ENCODE measurements at places on chromosomes 3 and 15.

DNA sequence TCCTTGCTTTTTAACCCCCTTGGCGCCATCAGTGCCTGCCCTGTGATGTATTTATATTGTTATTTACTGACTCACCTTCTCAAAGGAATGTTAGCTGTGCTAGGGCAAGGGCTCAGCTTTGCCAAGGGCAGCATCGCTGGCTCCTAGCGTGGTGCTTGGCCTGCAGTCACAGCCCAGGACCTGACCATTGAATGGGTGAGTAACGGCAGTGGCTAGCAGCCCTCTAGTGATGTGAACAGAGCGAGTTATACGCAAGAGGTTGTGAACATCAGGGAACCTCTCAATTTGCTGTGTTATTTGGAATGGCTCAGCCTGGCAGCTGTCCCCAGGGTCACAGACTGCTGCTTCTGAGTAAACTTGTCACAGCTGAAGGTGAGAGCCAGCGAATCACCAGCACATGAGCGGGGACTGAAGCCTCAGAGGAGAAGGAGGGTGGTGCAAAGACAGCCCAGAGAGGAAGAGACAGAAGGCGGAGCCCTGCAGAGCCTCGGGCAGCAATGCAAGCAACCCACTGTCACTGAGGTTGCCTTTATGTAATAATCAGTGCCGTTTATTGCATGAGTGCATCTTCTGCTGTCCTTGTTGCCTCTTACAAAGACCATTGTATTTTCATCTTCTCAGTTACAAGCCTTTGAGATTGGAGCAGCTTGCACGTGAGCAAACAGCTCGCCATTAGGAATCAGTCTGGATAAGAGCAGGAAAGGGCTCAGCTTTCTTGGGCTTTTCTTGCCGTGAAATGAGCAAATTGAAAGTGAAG is 158.3 kb downstream of the SLCO3A1 start:
- peak; percentile 35 for DNase-seq

GRCh38 chr15:42686281-42686680 is 50.6 kb downstream of the CDAN1 start:
- no peak for DNase-seq

DNA sequence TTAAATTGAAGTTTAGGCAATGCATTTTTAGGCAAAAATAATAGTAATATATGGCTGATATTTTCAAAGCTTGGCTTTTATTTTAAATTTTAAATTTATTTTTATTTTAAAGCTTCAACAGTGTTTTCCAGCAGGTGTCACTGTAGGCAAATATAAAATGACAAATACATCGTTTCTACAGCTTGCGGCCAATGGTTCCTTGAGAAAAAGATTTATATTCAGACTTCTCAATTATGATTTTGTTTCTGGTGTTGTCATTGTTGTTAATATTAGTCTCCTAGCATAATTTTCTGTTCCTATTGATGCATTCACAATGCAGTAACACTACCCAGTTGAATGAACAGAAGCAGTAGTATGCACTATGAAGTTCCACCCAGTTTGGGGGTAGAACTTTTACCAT is 220.7 kb upstream of the DNAJC19 start:
- peak; percentile 57 for DNase-seq

DNA sequence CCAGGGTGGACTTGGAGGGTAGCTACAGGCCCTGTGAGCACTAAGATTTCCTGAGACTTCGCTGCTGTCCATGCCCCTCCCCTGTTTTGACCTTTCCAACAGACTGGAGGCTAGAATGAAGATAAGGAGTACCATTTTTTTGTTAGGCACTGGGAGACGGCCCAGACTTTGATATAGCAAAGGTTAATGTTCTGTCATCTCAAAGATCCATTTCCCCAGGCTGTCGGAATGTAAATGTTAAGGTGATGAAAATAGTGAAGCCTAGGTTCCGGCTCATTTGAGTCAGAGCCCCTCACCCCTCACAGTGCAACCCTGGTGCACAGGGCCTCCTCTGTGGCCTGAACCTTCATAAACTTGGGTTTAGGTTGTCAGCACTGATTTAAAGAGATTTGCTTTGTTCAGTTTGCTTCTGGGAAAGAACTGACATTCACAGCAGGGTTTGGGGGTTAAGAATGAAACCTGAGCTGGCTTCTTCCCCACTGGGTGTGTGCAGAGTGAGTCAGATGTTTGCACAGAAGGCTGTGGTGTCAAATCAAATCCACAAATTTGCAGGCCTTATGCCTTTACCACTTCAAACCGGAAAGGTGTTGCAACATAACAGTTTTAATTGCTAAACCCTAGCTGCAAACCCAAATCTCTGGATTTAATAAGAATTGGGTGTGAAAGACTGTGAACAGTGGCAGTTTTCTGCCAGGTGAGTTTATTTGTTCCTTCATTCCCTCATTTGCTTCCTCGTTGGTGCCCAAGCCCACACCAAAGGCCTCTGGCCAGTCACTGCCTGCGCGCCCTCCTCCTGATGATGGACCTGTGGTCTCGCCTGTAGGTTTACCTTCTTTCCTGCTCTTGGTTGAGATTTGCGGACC is 20.6 kb upstream of the KCTD6 start:
- peak; percentile 85 for DNase-seq

DNA sequence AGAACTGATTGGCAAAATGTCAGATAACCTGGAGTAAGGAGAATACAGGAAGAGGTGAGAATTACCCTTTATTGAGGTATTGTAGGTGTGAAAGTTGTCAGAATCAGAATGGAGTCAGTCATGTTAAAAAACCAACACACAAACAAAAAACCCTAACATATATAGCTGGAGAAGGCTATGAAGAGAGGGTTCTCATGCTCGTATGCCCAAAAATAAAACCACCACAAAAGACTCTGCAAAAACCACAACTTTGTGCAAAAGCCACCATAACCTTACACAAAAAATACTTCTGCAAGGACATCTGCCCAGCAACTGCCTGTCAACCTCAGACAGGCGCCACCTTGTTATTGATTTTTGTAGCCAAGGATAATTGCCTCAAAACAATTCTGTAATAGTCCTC is 136.0 kb downstream of the CD47 start:
- DNase-seq = no peak

DNA sequence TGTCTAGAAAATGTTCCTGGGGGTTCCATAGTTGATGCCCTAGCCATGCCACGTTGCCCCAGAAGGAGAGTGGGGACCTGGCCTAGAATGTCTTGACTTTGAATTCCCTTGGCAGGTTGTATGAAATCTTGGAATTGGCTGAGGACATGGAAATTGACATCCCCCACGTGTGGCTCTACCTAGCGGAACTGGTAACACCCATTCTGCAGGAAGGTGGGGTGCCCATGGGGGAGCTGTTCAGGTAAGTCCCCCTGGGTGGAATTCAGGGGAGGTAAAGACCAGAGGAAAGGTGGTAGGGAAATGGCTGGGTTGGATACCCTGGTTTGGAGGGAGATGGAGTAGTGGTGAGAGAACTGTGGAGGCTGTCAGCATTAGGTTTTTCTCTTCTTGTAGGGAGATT is 8.9 kb upstream of the FAM131A start:
- no peak for DNase-seq

DNA sequence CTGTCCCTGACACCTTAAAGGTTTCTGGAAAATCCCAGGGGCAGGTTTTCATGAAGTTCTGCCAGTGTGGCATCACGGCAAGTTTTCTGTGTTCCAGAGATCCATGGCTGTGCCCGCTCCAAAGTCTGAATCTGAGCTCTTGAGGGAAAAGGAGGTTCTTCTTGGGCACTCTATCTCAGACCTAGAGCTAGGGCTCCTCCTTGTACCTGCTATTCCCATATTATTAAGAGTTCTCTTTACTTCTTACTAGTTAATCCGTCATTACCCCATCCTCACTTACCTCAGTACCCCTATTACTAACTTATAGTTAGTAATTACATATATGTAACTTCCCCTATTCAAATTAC is 5.9 kb upstream of the TRA2B start:
- DNase-seq = no peak

- no peak for DNase-seq
Measured at GRCh38 chr3:139506766-139507165, 30.4 kb upstream of the RBP2 start.

GRCh38 chr3:133278260-133279043 is 121.4 kb upstream of the BFSP2 start:
- DNase-seq = no peak

Data from fibroblast of the aortic adventitia (primary cell).